NCI-H69 (cell line): ENCODE measurements at places on chromosomes 5 and 9.

DNA sequence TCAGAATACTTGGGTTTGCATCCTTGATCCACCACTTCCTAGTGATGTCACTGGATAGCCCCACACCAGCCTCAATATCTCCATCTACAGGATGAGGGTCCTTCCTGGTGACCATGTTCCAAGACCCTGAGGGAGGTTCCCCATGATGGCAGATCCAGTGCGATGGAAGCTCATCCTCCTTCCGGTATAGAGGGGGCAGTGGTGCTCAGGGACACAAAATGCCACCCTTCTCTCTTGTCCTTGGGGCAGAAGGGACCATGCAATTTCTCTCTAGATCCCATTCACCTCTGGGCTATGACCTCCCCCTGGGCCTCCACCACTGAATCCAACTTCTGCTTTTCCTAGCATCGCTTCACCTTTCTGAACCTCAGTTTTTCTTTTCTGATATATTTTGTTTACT is 5.4 kb upstream of the SLC25A51 start:
- DNase-seq = no peak

- no peak for DNase-seq
Observed at GRCh38 chr9:108831496-108832178, 24.1 kb downstream of the ACTL7B start.

- DNase-seq = no peak
Observed at GRCh38 chr9:136293476-136294077, 10.3 kb downstream of the CCDC187 start.

GRCh38 chr9:122386311-122386872 is 15.6 kb downstream of the PTGS1 start:
- no peak for DNase-seq

GRCh38 chr5:80346055-80346454 is 26.3 kb downstream of the SPZ1 start:
- peak; percentile 56 for DNase-seq

- no peak for DNase-seq
Observed at GRCh38 chr5:115985802-115986757, 23.8 kb downstream of the LVRN start.
